ENCODE measurements at places on chromosomes 4 and X. TPM values are rescaled to one million over a fixed set of nuclear protein-coding genes. Genes with fewer than 3 reads are reported as not detected.

MAEA gene
- total RNA-seq = 80.0 TPM

MAGEB10 gene
- total RNA-seq = not detected

RNF175 gene
- total RNA-seq = not detected

KCTD8 gene
- 0.35 TPM for total RNA-seq

SUPT20HL1 gene
- total RNA-seq = not detected

TCEAL2 gene
- total RNA-seq = not detected

BMX gene
- 24.9 TPM for total RNA-seq

NPY1R gene
- 0.58 TPM for total RNA-seq

RAB41 gene
- not detected for total RNA-seq

SASH3 gene
- total RNA-seq = not detected

TEX11 gene
- total RNA-seq = not detected

FGB gene
- not detected for total RNA-seq

NUDT11 gene
- 6.9 TPM for total RNA-seq

NLGN3 gene
- total RNA-seq = 0.10 TPM

SMAD1 gene
- 264 TPM for total RNA-seq

PNCK gene
- total RNA-seq = not detected

CSAG1 gene
- total RNA-seq = not detected

TEC gene
- total RNA-seq = 0.24 TPM

ANK2 gene
- total RNA-seq = 4.1 TPM

IGSF1 gene
- 1.7 TPM for total RNA-seq

PTTG2 gene
- total RNA-seq = not detected

SULT1B1 gene
- total RNA-seq = 0.24 TPM

SLITRK4 gene
- total RNA-seq = 3.4 TPM

PNMA6F gene
- total RNA-seq = not detected

UBA1 gene
- 252 TPM for total RNA-seq

PCDH10 gene
- 1.3 TPM for total RNA-seq

TCEAL1 gene
- 21.2 TPM for total RNA-seq

Data from glomerular endothelial cell (primary cell).